Dorsolateral prefrontal cortex (tissue), 122 donors: ENCODE measurements at places on chromosomes 6 and 20.

DNA sequence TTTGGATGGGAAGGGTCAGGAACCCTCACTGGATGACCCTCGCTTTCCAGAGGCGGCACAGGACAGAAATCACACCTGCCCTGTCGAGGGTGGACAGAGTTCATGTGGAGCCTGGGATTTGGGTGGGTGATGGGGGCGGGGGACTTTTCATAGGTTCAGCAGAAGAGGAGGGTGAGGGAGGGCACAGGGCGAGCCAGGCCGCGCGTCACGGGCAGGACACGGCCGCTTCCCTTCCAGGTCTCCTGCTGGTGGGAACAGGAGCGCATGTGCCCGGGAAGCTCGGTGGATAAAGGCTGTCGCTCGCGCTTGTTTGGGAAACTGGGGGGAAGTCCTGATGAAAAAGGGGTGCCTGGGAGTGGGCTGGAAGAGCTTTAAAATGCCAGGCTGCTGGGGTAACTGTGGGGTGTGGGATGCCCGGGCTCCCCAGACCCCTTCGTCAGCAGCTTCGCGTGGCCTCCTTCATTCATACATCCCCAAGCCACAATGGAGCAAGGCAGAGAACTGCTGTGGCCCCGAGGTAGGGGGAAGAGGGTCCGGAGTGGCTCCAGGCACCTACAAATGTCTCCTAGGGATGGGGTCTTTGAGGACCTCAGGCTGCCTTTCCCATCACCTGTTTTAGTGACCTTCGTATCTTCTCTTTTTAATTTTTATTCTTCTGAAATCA lies 102.2 kb downstream of the DACT2 start:
- no peak for DNase-seq

- no peak for DNase-seq
These were observed 18.6 kb downstream of the SNX14 start for GRCh38 chr6:85574932-85575598.

- no peak for DNase-seq
These were observed 37.6 kb upstream of the GFOD1 start for GRCh38 chr6:13524801-13525508.

DNA sequence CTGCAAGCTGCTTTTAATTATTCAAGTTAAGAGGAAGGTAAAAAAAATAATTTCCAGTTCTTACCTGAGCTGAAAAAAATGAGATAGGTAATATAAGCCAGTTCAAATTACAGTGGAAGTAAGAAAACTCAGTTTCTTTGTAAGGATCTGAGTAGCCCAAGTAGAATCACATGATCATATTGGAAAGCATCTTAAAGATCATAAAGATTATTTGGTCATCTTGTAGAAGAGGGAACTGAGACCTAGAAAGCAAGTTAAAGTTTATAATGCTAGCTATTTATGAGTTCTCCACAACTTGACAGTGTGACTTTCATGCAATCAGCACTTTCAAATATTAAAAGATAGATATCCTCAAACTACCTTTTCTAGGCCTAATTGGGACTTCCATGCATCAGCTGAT lies 80.5 kb downstream of the FARS2 start:
- DNase-seq, result no peak

DNA sequence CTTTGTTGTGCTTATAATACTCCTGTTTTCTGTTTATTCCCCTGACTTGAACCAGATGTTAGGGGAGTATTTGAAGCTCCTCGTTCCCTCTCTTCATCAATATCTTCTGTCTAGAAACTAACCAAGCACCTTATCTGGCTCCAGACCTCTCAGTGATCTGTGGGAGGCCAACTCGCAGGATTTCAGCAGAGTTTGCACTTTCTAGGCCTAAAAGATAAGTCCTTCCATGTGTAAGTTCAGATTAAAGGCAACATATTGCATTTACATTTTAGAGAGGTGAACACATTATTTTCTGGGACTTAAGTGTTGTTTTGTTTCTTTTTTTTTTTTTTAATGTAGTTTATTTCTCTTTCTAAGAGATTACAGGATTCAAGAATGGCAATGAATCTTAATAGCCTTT lies 139.4 kb upstream of the AKAP12 start:
- DNase-seq, result no peak

DNA sequence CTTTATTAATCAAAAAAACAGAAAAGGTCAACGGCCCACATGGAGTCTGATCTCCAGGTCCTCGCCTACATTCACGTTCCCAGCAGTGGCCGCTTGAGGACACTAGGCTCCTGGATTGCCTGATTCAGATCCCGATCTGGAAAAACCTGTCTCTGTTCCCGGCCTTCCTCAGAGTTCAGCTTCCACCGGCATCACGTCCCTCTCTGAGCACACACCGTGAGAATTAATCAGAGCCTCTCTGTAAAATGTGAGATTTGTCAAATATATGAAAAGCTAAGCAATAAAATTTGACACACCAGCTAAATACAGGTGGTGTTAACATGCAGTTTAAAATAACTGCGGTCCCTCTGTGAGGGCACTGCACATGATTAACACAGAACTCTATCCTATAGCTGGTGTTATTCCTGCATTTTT lies 122.8 kb upstream of the COL21A1 start:
- DNase-seq, result no peak

DNA sequence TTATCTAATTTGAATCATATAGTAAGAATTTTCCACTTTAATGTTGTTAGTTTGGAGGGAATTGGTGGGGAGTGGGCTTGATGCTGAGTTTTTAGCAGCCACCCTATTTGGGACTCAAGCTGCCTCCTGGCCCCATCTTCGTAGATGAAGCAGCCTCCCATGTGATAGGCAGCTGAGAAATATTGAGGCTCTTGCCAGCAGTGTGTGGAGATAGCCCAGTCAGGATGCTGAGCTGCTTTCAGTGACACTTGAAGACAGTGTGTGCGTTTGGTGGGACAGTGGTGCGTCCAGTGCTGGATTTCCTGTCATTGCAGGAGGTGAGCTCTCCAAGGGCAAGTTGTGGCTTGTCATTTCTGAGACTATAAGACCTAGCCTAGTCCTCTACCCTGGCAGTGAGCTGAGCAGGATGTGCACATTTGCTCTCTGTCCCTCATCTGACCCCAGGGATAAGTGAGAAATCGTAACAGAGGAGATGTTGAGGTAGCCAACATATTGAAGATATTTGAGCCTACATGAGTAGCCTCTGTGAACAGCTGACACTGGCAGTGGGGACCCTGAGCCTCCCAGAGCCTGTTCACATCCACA lies 47.9 kb upstream of the RNF8 start:
- no peak for DNase-seq

GRCh38 chr20:7742479-7742878 lies 197.8 kb downstream of the HAO1 start:
- DNase-seq, result no peak

GRCh38 chr6:39223061-39223460 lies 6.2 kb downstream of the KCNK5 start:
- DNase-seq, result no peak

DNA sequence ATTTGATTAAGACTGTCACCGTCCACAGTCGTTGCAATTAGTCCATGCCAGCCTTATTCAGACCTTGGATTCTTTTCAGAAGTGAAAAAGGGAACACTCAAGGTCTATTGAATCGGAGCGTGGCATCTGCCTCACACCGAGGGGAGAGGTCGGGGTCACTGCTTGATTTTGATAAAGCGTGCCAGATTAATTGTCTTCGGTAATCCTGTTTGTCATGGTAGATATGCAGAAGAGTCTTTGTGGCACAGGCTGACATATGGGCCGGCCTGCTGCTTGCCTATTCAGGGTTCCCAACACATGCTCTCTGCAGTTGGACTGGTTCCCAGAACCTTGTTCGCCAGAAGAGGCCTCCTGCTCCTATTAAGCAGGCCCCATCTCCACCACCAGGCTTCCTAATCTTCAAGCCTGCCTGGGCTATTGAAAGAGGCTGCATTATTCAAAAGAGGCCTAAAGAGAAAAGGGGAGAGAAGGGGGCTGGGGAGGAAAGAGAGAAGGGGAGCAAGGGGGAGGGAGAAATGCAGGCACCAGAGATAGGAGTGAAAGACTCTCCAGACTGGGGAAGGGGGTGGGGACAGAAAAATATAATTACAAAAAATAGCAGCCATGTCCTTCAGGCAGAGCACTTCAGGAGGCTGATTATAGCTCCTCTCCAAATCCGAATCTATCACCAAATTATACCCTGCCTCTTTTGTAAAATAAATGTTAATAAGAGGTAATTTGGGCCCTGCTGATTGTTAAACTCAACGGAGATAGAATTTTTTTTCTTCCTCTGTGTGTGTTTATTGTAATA lies 611.3 kb downstream of the HDGFL1 start:
- DNase-seq, result peak; percentile 37

- no peak for DNase-seq
These were observed 181.0 kb downstream of the TRIM27 start for GRCh38 chr6:28742668-28743270.
